ENCODE measurements at places on chromosomes 7 and 10. TPM values are rescaled to one million over a fixed set of nuclear protein-coding genes. Genes with fewer than 3 reads are reported as not detected.
A peak's percentile ranks its signal among the peaks of the same experiment; 100 is the strongest.

DNA sequence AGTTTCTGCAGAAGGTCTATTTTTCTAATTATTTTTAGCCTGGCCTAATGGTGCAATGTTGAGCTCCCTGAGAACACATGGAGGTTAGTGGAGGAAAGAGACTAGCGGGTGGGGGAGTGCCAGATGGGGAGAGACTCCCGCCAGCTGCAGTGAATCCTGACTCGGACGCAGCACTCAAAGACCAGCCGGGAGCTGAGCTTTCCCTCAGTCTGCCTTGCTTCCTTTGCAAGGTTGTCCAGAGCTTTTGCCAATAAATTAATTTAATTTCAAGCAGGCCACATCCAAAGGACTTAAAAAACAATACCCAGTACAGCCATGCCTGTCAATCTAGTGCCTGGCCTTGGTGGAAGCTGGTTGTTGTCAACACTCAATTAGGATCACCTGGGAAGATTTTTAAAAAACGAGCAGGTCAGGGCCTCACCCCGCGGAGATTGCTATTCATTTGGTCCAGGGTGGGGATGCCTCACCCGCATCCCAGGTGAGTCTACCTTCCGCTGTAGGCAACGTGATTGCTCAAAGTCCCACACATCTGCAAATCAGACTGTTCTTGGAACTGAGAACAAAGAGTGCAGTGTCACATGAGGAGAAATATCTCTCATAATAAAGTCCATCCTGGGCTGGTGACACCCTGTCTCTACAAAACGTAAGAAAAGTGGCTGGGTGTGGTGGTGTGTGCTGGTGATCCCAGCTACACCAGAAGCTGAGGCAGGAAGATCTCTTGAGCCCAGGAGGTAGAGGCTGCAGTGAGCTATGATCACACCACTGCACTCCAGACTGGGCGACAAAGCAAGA is 4.0 kb downstream of the CLRN3 start:
- no peaks in the 10 kb centered on the region for H3K36me3 ChIP-seq
- no peaks in the 10 kb centered on the region for H3K27me3 ChIP-seq
- peak overlapping the region; percentile 60 for H3K27ac ChIP-seq
- peak overlapping the region; percentile 6 for H3K4me3 ChIP-seq

GRCh38 chr7:133805426-133805825 is 321.7 kb upstream of the LRGUK start:
- H3K4me1 ChIP-seq, result no peaks in the 10 kb centered on the region
- H3K27ac ChIP-seq, result no peak overlapping the region
- no peak overlapping the region for H3K4me3 ChIP-seq
- H3K36me3 ChIP-seq, result no peaks in the 10 kb centered on the region
- no peaks in the 10 kb centered on the region for H3K27me3 ChIP-seq

GRCh38 chr7:134062460-134062859 is 64.7 kb upstream of the LRGUK start:
- no peaks in the 10 kb centered on the region for H3K4me1 ChIP-seq
- H3K27ac ChIP-seq, result no peak overlapping the region
- DNase-seq, result no peak

Gene PLA2G12B
- total RNA-seq, result 2.9 TPM

Gene SERPINE1
- total RNA-seq, result 6.1 TPM

DNA sequence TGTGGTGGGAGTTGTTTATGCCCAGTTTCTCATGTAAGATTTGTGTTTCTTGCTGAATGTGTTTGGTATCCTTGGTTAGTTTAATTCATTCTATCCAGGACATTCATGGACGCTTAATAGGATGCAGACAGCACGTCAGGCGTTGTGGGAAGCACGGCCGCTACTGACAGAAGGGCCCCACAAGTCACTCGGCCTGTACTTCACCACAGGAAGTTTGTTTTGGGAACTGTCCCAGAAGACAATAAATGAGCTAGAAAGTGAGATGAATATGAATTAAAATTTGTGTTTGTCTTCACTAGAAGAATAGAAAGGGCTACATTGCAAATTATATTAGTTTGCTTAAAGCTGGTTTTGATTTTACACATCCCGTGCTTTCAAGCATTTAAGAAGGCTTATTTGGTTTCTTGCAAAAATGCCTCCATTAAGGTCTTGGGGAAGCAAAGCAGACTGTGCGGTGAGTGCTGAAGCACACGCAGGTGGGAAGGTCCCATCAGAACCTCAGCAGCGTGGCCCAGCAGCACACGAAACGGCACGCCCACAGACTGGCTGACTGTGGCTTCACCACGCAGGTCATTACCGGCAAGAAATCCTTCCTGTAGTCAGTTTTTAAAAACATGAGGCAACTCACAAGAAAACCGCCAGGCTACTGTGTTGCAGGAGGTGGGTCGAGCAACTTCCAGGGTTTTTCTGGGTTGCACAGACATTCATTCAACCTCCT is 74.1 kb downstream of the VIPR2 start:
- no peaks in the 10 kb centered on the region for H3K36me3 ChIP-seq
- no peak overlapping the region for H3K27ac ChIP-seq
- H3K4me3 ChIP-seq, result no peak overlapping the region
- DNase-seq, result no peak
- H3K4me1 ChIP-seq, result no peaks in the 10 kb centered on the region
- H3K27me3 ChIP-seq, result no peaks in the 10 kb centered on the region

DNA sequence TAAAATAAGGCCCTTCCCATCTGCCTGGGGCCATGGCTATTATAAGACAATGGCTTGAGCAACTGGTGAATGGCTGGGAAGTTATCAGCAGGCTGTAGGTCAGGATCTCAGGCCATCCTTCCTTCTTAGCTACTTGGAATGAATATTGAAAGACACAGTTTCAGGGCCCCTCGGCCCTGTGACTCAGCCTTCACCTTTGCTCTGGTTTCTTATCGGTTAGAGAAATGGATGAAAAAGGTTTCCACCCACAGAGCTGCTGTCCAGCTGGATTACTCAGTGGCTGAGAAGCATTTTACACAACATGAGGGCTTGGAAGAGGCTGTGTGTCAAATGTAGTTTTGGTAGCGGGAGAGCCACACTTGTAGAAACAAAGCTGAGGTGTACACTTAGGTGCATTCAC is 9.4 kb downstream of the ACSL5 start:
- peak overlapping the region; percentile 70 for H3K27ac ChIP-seq
- peaks cover 7% of the 10 kb centered on the region for H3K4me1 ChIP-seq
- peak; percentile 71 for DNase-seq
- no peak overlapping the region for H3K4me3 ChIP-seq
- no peaks in the 10 kb centered on the region for H3K36me3 ChIP-seq
- no peaks in the 10 kb centered on the region for H3K27me3 ChIP-seq

DNA sequence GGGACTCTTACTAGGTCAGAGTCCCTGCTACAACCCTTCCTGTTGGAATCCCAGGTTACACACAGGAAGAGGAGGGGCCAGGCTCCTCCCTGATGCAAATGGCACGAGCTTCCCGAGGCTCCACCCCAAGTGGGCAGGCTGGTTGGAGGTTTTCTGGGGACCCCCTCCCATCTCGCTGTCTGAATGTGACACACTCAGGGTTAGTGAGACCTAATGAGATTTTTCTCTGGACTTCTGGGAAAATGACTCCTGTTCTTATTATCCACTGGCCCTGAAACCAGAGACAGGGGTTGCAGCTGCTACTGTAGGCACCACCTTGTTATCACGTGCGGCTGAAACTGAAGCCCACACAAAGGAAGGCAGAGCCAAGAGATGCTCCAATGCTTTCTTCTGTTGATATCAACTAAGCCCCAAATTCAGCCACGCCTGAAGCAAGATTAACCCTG is 103.3 kb downstream of the FAM107B start:
- no peak overlapping the region for H3K4me3 ChIP-seq
- no peaks in the 10 kb centered on the region for H3K4me1 ChIP-seq
- peak; percentile 23 for DNase-seq
- H3K27me3 ChIP-seq, result no peaks in the 10 kb centered on the region

GRCh38 chr10:27736396-27736795 is 9.2 kb downstream of the MKX start:
- no peak for DNase-seq
- no peaks in the 10 kb centered on the region for H3K36me3 ChIP-seq
- no peak overlapping the region for H3K27ac ChIP-seq
- H3K4me1 ChIP-seq, result no peaks in the 10 kb centered on the region
- H3K4me3 ChIP-seq, result no peak overlapping the region

All from colonic mucosa (tissue), 4 donors.